ENCODE measurements at places on chromosomes 3 and 15.

DNA sequence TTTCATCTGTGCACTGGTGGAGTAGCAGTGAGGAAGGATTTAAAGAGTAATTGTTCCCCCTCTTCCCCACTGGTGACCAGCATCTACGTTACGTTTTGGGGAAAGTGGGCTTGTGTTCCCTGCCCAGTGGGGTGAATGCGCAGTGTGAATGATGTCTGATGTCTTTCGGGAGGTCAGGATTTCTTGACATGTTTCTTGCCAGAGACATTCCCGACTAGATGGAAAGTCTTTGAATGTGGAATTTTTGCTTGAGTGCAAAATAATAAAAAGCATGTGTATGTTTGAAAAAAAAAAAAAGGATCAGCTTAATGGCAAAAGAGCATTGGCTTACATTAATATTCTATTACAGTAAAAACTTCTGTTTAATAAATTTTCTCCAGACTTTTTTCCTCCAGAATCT, 632.2 kb downstream of the FOXP1 start:
- peak; percentile 9 for DNase-seq

GRCh38 chr3:100456745-100457144, 35.7 kb upstream of the TMEM45A start:
- DNase-seq: no peak

DNA sequence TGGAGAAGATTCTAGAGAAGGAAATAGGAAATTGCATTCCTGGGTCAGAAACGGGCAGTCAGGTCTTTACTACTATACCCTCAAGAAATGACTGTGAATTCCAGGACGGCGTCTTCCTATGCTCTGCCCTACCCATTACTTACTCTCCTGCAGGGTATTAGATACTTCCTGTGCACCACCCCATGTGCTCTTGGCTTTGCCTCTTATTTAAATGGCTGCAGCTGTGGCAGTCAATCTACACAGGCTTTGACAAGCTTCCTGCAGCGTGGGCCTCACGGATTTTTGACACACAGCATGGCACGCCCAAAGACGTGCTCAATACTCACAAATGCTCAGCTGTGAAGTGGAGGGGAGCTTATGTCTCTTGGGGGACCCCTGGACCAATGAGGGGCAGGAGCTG, 206.1 kb downstream of the SV2B start:
- DNase-seq: no peak

- DNase-seq: no peak
These were observed 53.6 kb downstream of the HOMER2 start for GRCh38 chr15:82898961-82899360.

- DNase-seq: no peak
These were observed 498 bp upstream of the SEMA4B start for GRCh38 chr15:90200534-90201129.

DNA sequence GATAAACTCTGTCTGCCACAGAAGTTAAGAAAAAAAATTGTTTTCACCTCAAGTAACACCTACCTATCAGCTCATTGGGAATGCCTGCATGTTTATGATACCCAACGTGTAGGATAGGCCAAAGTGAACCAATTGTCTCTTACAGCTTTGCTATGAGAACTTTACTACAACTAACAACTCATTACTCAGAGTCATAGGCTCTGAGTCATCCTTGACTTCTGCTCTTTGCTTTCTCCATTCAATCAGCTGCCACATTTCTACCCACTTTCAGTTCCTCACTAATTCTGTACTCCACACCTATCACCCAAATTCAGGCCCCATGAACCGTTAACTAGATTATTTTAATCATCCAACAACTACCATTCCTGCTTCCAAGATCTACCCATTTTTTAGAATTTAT, 843.9 kb downstream of the TUSC7 start:
- DNase-seq: no peak

- DNase-seq: no peak
These were observed 178.5 kb upstream of the RASGRP1 start for GRCh38 chr15:38743147-38743546.

DNA sequence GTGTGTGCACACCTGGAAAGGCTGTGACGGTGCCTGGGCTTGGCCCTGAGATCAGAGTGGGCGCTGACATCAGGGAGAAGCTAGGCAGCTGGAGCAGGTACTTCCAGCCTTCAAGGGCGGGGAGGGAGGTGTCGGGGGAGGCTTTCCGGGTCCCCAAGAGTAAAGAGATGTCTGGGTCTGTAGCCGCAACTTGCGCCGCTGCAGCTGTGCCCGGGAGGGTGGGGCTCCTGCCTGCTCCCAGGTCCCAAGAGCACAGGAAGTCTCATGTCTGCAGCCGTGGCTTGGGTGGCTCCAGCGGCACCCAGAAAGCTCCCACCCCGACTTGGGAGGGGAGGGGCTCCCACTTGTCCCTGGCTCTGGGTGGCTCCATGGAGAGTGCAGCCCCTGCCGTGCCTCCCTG, 103.2 kb upstream of the BNIP2 start:
- no peak for DNase-seq

DNA sequence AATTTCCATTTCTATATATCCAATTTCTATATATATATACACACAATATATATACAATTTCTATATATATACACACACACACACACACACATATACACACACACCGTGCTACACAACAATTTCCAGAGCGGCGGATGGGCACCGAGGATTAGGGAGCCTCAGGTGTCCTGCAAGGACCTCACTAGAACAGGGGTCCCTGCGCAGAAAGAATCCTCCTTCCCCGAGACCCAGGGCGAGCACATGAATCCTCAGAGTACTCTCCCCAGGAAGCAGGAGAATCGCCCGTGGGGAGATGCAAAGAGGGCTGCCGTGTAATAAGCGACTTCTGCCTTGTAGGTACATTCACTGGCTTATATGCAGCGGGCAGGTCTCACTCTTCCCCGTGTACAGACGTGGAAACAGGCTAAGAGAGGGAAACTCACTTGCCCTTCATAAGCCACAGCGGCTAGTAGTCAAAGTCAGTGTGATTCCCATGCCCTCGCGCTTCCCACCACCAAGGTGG, 467 bp downstream of the PIF1 start:
- no peak for DNase-seq

DNA sequence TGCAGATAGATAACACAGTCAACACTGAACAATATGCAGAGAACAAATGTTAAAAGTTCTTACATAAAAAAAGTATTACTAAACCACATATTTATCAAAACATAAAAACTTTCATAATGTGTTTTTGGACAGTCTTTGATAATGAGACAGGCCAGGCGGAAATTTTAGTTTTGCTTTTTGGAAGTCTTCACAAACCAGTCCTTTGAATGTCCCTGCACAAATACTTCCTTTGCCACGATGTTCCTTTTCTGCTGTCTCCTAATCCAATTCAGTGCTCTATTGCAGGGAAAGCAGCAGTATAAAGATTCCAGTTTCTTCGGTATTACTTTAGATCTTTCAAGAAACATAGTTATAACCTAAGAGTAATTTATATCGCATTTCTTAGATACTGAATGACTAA, 135.9 kb downstream of the TBL1XR1 start:
- DNase-seq: no peak

DNA sequence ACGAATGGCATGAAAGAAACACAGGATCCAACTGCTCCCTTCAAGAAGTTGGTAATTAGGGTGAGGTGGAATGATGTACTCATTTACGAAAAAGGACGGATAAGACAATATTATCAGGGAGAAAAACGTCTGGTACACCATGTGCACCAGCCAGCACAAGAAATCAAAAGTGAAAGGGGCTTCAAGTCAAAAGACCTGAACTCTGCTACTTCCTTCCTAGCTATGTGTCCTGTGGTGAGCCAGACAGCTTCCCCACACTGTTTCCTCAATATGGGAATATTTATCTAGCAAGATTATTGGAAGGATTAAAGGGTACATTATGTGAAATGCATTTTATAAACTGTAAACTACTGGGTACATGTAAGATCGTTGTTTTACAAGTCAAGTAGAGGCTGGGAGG, 33.9 kb downstream of the RAB27A start:
- DNase-seq: no peak

- no peak for DNase-seq
These were observed 18.3 kb downstream of the STIMATE start for GRCh38 chr3:52879090-52879489.

DNA sequence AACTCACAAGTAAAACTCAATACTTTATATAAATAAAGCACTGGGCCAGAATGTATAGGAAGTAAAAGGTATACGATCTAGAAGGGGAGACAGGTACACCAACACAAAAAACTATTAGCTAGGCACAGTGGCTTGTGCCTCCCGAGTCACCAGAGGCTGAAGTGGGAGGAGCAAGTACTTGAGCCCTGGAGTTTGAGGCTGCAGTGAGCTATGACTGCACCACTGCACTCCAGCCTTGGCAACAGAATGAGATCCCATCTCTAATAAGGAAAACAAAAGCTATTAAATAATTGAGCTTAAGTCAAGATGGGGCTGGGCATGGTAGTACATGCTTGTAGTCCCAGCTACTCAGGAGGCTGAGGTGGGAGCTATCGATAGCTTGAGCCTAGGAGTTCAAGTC, 17.0 kb downstream of the PIK3CB start:
- no peak for DNase-seq

- DNase-seq: no peak
These were observed 320.8 kb upstream of the CTNNB1 start for GRCh38 chr3:40878464-40878905.

GRCh38 chr3:14141144-14141543, 16.3 kb downstream of the TMEM43 start:
- DNase-seq: no peak

- no peak for DNase-seq
These were observed 30.1 kb downstream of the ESYT3 start for GRCh38 chr3:138464491-138464860.

GRCh38 chr3:177597311-177598096, 400.2 kb upstream of the TBL1XR1 start:
- peak; percentile 61 for DNase-seq

DNA sequence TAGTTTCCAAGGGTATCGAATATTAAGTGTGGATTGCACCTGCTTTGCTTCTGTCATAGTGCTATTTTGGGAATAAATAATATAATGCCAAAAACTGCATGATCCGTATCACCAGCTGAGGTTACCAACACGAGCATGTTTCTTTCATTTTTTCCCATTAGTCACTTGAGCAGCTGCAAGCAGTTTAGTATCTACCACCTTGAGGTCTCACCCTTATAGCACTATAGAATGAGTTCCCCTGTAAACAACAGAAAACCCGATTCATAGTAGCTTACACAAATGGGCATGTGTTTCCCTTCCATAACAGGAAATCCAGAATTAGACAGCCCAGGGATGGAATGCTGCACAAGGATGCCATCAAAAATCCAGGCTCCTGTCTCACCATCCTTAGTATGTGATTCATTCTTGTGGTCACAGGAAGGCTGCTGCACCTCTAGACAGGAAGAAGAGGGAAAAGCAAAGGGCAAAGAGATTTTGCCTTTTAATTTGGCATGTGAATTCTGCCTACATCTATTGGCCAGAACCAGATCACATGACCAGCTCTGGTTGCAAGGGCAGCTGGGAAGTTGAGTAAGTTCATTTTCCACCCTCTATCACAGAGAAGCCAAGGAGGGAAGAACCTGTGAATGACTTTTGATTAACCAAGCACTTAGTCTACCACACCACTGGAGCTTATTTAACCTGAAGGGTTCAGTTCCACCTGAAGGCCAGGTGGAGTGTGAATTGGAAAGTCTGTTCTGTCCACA, 91.3 kb upstream of the SLC25A36 start:
- DNase-seq: peak; percentile 17

DNA sequence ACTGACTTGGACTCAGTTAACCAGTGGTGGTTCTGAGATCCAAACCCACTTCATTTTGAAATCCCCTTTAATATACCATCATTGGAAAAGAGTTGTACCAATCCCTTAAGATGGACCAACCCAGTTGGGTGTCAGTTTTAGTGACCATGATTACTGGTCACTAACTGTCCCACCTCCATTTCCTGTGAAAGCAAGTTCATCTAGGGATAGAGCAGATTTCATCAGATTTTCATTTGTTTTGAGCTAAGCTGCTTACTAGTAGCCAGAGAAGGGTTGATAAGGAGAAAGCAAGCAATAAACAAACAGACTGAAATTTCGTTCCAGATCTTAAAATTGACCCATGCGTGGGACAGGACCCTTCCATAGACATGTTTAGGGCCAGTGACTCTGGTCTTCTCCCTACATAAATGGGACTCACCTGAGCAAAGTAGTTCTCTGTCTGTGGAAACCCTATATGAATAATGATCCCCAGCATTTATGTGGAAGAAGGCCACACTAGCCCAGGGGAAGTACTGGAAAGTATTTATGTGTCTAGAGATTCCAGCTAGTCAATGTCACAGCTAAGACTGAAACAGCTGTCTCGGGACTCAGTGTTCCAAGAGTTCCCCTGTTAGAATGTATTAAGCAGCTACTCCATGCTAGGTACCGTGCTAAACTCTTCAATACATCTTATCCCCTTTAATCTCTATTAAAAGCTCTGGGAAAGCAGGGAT, 196.0 kb upstream of the BCL6 start:
- DNase-seq: no peak

GRCh38 chr3:22982981-22983587, 220.0 kb upstream of the UBE2E2 start:
- no peak for DNase-seq

- no peak for DNase-seq
These were observed 193.9 kb downstream of the DIPK2A start for GRCh38 chr3:144165482-144165881.

GRCh38 chr15:40310001-40310959, 2.5 kb upstream of the PLCB2 start:
- no peak for DNase-seq

GRCh38 chr3:4722103-4722502, 229.0 kb downstream of the ITPR1 start:
- DNase-seq: no peak

DNA sequence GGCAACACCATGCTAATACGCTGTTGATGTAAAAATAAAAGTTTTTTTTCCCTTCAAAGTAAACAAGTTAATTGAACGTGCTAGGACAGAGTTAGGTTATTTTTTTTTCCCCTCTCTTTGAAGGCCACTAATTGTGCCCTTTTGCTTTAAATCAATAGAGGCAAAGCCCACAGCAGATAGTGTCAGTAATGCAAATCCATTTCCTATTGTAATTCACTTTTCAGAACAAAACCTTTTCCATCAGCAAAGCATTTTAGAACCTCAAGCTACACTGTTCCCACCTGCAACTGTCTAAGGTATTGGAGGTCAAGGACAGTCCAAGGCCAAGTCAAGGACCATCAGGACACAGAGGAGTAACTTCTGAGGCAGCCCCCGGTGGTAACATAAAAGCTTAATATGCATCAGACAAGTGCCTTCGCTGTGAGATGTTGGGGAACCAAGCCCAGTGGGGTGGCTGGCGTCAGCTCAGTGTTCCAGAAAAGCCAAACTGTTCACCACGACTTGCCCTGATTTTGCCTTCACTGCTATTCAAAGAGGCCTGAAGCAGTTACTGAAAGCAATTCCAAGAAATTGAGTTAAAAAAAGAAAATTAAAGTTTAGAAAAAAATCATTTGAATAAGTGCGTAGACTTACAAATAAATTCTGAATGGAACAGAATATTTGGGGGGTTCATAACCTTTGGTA, 65.8 kb upstream of the ICE2 start:
- DNase-seq: no peak

GRCh38 chr3:5123937-5124336, 1.8 kb downstream of the ARL8B start:
- no peak for DNase-seq

GRCh38 chr3:4850211-4850927, 128.9 kb upstream of the BHLHE40 start:
- no peak for DNase-seq

- peak; percentile 61 for DNase-seq
These were observed 61.7 kb downstream of the TMEM212 start for GRCh38 chr3:171904829-171905228.
